ENCODE measurements at places on chromosomes 6 and 20.

GRCh38 chr6:98136333-98136732 lies 698.0 kb upstream of the POU3F2 start:
- no peak for DNase-seq

- DNase-seq, result no peak
Observed at GRCh38 chr6:50030350-50030749, 8.6 kb upstream of the DEFB110 start.

DNA sequence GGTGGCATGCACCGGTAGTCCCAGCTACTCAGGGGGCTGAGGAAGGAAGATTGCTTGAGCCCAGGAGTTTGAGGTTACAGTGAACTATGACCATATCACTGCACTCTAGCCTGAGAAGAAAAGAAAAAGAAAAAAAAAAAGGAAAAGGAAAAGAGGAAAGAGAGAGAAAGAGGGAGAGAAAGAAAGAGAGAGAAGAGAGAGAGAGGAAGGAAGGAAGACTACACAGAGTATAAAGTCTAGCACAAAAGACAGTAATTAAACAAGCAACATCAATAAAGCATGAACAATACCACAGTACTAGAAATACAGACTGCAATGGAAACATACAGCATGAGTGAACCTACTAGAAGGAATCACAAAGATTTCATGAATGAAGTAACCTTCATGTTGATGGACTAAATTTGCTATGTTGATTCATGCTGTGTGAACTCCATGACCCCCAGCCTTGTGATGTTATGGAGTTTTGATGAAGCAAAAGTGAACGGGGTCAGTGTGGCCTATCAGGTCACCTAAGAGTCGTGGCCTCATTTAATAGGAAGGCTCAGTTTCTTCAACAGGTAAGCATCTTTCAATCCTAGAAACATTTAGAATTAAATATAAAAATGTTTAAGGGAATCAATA lies 57.6 kb downstream of the NUDT3 start:
- no peak for DNase-seq

DNA sequence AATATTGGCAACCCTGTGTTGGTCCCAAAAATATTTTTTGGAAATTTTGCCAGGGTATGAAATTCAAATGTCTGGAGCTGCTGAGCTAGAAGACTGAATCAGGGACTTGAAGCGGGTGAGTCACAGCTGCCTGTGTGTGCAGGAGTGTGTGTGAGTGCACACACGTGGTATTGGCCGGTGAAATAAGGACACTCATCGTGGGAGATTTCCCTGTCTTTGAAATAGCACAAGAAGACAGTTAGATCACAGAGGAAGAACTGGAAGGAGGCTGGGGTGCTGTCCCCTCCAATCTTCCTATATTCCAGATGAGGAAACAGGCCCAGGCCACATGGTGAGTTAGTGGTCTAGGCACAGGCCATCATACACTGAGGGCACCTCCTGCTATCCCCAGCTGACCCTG lies 123.8 kb upstream of the MLN start:
- DNase-seq, result no peak

- DNase-seq, result no peak
Observed at GRCh38 chr20:48489046-48489463, 338.7 kb downstream of the PREX1 start.

Measured in T-helper 22 cell (primary cell).